ENCODE measurements at places on chromosomes 1 and 21.

DNA sequence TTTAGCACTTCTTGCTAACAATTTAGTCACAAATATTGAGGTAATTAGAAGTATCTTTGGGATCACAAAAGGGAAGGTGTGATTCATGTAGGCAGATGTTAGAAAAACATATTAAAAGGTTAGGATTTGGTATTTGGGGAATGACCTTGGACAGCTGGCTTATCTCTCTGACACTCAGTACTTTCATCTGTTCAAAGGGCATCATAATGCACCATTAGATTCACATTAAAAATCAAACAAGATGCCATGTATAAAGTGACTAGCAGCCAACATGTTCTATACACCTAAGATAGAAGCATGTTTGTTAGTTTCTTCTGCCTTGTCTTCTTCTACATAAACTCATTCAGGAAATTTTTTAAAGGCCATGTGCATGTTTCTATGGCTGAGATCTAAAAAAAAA lies 56.5 kb upstream of the ESRRG start:
- no peak for DNase-seq

GRCh38 chr1:2451741-2452140 lies 24.3 kb upstream of the PLCH2 start:
- DNase-seq = no peak

GRCh38 chr1:13751985-13752384 lies 52.0 kb downstream of the PRDM2 start:
- no peak for DNase-seq

DNA sequence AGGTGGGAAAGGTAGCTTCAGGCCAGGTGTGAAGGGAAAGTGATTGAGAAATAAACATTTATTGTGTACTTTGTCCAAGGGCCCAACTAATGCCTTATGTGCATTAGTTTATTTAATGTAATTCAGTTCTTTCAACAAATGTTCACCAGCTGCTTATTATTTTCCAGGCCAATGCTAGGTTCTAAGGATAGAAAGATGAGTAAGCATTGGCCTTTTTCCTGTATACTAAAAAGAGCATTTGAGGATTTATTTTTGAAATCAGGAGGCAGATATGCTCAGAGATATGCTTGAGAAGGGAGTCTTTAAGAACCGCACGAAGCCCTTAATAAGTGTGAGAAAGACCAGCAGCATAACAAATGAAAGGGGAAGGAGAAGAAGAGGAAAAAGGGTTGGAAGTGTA lies 32.0 kb downstream of the CLCA1 start:
- no peak for DNase-seq

DNA sequence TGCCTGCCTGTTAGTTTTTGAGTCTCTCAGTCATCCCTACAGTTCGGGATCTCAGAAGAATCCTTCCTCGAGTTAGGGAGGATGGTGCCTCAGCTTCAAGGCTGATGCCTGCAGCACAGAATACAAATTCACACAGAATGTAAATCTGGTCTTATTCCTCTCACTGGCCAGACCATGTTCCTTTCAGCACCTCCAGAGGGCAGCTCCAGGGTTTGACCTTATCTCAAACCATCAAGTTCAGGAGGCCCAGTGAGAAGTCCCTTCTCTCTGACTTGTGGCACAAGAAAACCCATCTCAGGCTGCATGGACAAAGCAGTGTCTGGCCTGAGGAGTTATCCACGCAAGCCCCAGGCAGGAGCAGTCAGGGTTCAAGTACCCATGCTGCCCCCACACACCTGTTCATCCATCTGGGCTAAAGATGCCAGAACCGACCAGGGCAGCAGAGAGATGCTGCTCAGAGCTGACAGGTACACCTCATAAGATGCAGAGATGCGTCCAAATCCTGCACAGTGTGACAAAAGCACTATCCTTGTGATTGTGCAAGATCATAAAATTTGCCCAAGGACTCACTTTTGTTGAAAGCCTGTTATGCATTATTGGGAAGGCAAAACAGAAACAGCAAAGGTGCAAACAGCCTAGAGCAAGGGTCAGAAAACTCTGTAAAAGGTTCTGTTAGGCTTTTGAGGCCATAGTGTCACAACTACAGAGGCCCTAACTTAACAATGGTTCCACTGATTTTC lies 49.8 kb downstream of the BCAR3 start:
- no peak for DNase-seq

GRCh38 chr1:15712168-15712567 lies 23.9 kb upstream of the SLC25A34 start:
- DNase-seq = no peak

DNA sequence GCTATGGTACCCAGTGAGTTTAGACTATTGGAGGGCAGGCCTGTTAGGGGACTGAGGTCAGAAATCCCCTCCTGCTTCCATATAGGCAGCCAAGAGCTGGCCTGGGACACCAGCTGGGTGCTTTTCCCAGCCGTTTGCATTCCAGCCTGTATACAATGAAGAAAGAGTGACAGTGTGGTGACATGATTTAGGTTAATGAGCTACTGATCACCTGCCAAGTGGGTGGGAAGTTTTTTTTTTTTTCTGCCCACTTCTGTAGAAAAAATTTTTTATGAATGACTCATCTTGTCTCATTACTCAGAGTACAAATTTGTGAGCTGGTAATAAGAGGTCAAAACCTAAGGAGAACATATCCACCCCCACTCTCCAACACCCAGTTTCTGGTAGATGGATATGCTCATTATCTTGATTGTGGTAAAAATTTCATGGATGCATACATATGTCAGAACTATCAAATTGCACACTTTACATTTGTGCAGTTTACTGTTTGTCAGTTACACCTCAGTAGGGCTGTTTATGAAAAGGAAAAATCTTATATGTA lies 16.4 kb upstream of the CGN start:
- no peak for DNase-seq

DNA sequence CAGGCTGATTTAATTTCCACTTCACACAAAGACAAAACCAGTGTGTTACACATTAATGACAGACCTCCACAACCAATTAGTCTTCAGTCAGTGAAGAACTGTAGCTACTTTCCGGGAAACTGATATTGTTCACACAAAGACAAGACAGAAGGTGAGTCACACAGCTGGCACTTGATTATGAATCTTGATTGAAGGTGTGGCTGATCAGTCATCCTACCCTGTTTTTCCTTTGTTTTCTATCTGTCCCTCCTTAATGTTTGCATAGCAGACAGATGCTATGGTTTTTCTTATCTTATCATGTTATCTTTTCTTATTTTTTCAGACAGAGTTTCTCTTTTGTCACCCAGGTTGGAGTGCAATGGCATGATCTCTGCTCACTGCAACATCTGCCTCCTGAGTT lies 185.1 kb upstream of the GREM2 start:
- DNase-seq = no peak

GRCh38 chr21:32340863-32341848 lies 42.5 kb downstream of the MRAP start:
- no peak for DNase-seq

- no peak for DNase-seq
Observed at GRCh38 chr1:7456722-7457082, 314.4 kb upstream of the VAMP3 start.

DNA sequence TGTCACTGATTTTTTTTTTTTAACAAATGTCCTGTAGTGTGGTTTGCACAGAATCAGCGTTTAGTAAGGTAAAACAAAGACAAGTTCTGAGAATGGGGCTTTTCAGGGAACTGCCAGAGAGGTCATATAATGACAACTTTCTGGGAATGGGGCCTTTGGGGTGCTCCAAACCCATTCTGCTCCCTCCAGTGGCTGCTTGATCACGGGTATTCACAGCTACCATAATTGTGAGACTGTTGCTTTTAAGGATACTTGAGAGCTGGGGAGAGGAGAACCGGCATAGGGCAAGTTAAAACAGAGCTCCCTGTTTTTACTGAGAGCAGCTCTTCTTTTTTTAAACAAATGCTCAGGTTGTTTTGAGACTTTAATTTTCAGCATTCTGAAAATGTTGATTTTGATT lies 48.2 kb downstream of the CYP2J2 start:
- DNase-seq = no peak

- no peak for DNase-seq
Observed at GRCh38 chr1:181086926-181087325, 1.6 kb upstream of the IER5 start.

GRCh38 chr1:1081311-1082238 lies 7.5 kb upstream of the RNF223 start:
- DNase-seq = no peak

GRCh38 chr1:63024132-63024531 lies 240.2 kb downstream of the ATG4C start:
- no peak for DNase-seq

- DNase-seq = no peak
Observed at GRCh38 chr1:151825204-151825603, 6.4 kb downstream of the RORC start.

DNA sequence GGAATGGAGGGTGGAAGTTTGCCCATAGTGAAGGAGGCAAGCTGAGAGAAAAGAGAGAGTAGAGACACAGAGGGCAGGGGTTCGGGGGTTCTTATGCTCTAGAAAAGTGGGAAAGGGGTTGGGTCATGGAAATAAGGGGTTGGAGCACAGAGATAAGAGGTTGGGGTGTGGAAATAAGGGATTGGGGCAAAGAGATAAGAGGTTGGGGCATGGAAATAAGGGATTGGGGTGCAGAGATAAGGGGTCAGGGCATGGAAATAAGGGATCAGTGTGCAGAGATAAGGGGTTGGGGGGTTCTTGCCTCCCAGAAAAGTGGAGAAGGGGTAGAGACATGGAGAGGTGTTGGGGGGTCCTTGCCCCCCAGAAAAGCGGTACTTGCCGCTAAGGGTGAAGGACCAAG lies 56.2 kb downstream of the SFPQ start:
- DNase-seq = no peak

Data from activated CD4-positive, alpha-beta T cell treated with anti-CD3 and anti-CD28 coated beads, Interleukin-2, amount 50 U/mL, for 4 hours (primary cell).